ENCODE measurements at places on chromosomes 6 and 20. TPM values are rescaled to one million over a fixed set of nuclear protein-coding genes. Genes with fewer than 3 reads are reported as not detected.

The KDM1B gene
- 7.6 TPM for total RNA-seq

The HCRTR2 gene
- not detected for total RNA-seq

The GHRH gene
- not detected for total RNA-seq

The BTN1A1 gene
- total RNA-seq = not detected

The GRM4 gene
- 0.29 TPM for total RNA-seq

The GLP1R gene
- not detected for total RNA-seq

The CCN6 gene
- total RNA-seq = not detected

The PDE10A gene
- 25.5 TPM for total RNA-seq

The INSM1 gene
- not detected for total RNA-seq

The SMLR1 gene
- total RNA-seq = not detected

The GPSM3 gene
- total RNA-seq = 0.46 TPM

The PSMB8 gene
- 24.9 TPM for total RNA-seq

The HLA-G gene
- total RNA-seq = not detected

The ZSWIM3 gene
- total RNA-seq = 1.5 TPM

The TCFL5 gene
- 3.1 TPM for total RNA-seq

The GMPR gene
- total RNA-seq = 2.1 TPM

The OR2J3 gene
- total RNA-seq = not detected

The AGER gene
- 1.3 TPM for total RNA-seq

The PLEKHG1 gene
- total RNA-seq = 0.32 TPM

The SLC22A7 gene
- not detected for total RNA-seq

The LST1 gene
- total RNA-seq = not detected

The FAM217A gene
- not detected for total RNA-seq

The SIRPB1 gene
- total RNA-seq = 0.17 TPM

The FAM184A gene
- total RNA-seq = not detected

The FNDC11 gene
- total RNA-seq = 0.21 TPM

The CTCFL gene
- not detected for total RNA-seq

The PRR18 gene
- 0.11 TPM for total RNA-seq

The ADGRF4 gene
- 11.1 TPM for total RNA-seq

The NUDT3 gene
- 6.5 TPM for total RNA-seq

The EYA2 gene
- total RNA-seq = 2.2 TPM

The FRK gene
- 2.4 TPM for total RNA-seq

The ATP9A gene
- total RNA-seq = 11.1 TPM

The TRIM15 gene
- total RNA-seq = not detected

The NEDD9 gene
- 36.6 TPM for total RNA-seq

The UNC93A gene
- total RNA-seq = not detected

The NOL7 gene
- 74.3 TPM for total RNA-seq

The TINAG gene
- total RNA-seq = not detected

The C6orf132 gene
- total RNA-seq = 3.5 TPM

The SLC17A2 gene
- not detected for total RNA-seq

The C6orf163 gene
- 0.20 TPM for total RNA-seq

The BCAS1 gene
- 0.37 TPM for total RNA-seq

The TOX2 gene
- 8.5 TPM for total RNA-seq

The SIGLEC1 gene
- not detected for total RNA-seq

The CDH22 gene
- 0.03 TPM for total RNA-seq

The DNMT3B gene
- total RNA-seq = 5.2 TPM

The DEFB124 gene
- not detected for total RNA-seq

The TSPO2 gene
- not detected for total RNA-seq

The SLC26A8 gene
- total RNA-seq = not detected

The DSP gene
- total RNA-seq = 48.6 TPM

The FHL5 gene
- not detected for total RNA-seq

The ZSCAN23 gene
- total RNA-seq = not detected
